Spinal cord (tissue), 10 donors: ENCODE measurements at places on chromosomes 1 and 21.

DNA sequence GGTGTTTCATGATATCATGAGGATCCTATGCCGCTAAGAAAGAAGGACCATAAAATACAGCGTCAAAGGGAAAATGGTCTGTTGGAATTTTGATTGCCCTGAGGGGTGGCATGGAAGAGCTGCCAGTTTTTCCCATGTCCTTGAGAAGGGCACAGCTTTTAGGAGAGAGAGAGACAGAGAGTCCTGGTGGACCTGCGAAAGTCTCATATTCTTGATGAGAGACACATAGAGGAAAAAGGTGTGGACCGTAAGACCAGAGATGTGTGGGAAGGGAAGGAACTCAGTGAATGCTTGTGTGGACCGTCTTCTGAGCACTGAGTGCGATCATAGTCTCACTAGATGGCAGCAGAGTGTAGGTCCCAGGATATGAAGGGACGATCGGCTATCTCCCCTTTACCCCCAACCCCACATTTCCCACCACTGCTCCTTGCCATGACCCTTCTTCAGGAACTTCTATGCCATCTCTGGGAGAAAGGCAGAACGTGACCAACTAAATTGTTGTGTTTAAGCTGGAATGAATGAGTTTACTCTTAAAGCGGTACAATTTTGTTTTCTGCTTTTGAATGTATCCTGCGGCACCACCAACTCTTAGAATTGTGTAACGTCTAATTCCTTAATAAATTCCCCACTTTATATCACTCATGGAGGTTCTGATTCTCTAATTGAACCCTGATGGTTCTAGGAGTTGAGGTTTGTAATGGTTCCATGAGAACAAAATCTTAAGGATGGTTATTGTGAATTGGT, 117.7 kb downstream of the CTH start:
- DNase-seq, result peak; percentile 31

GRCh38 chr1:176773038-176773437, 310.1 kb downstream of the PAPPA2 start:
- DNase-seq, result no peak

DNA sequence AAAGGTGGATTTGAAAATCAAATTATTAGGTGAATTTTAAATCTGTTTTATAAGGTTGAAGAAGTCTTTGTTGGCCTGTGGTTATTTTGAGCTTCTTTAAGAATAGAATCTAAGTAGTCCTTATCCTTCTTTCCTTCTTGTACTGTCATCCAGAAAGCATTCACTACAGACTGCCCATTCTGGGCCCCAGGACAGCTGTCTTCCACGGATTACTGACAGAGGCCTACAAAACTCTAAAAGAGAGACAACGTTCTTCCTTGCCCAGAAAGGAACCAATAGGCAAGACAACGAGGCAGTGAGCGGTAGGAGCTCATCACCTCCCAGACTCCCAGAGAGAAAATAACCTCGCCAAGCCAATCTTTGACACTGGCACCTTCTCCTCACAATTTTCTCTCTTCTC, 24.4 kb upstream of the PIGC start:
- DNase-seq, result no peak

DNA sequence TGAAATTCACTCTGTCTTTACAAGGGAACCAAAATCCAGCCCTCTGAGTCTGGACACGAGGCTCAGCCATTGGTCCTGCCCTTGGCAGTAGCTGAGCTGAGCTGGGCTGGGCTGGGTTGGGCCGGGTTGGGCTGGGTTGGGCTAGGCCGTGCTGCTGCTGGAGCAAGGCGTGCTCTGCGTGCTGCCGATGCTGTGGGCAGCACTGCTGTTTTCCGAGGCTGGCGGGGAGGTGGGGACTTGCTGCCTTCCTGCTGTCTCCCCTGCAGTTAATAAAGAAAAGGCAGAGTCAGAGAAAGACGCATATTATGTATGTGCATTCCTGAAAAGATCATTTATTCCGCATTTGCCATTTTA, 182.9 kb downstream of the CDC7 start:
- peak; percentile 34 for DNase-seq
